WERI-Rb-1 (cell line): ENCODE measurements at places on chromosomes 3 and 15.

- DNase-seq, result peak; percentile 33
Observed at GRCh38 chr3:14602804-14603644, 48.5 kb upstream of the CCDC174 start.

DNA sequence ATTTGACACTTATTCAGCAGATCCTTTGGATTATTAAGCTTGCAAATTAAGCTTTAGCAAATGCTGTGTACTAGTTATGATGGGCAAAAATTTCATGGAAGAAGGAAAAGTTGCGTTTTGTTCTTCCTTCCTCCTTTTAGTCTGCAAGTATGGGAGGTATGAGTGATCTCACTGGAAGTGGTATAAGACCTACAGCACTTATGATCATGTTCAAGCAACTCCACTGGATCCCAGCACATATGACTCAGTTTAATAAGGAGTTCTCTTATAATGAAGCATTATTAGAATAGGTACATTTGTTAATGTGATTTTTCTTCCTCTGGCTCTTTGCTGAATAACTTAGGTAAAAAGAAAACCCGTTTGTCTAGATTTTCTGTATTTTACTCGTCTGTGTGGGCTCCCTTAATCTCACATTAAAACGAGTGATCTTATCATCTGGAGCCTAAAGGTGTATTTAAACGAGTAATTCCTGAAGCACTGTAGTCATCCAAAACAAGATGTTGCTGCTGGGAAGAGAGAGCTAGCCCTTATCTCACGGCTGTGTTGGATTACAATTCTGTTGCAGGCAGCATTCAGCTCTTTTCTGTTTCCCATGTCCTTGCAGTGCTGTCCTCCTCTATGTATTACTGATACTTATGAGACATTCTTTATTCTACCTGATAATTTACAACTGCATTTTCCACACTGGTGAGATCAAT lies 264.9 kb downstream of the GBE1 start:
- no peak for DNase-seq

DNA sequence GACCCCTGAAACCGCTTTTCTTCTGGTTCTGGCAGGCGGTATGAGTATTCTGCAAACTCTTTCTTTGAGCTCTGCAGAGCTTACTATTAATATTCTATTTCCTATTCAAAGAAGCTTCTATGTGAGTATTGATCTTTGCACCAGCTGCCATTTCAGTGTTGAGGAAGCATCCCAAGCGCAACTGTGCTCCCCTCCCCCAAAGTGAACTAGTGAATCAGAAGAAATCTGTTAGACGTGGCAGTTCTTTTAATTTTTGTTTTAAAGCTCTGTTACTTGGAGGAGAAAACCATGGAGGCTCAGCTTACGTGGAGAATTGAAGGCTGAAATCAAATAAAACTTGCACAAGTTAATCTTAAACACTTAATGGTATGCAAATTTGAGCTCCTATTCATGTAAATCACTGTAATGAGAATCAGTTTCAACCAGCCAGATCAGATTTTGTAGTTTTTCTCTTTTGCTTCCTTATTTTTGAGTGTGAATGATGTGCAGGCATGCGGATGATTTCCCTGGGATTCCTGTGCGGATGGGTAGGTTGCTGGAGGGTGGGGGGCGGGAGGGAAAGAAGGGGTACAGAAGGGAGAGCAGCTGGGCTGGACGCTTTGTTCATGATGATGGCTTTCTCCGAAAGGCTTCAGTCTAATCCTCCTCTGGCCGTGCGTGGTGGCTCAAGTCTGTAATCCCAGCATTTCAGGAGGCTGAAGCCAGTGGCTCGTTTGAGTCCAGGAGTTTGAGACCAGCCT lies 16.1 kb upstream of the AGBL1 start:
- peak; percentile 79 for DNase-seq

DNA sequence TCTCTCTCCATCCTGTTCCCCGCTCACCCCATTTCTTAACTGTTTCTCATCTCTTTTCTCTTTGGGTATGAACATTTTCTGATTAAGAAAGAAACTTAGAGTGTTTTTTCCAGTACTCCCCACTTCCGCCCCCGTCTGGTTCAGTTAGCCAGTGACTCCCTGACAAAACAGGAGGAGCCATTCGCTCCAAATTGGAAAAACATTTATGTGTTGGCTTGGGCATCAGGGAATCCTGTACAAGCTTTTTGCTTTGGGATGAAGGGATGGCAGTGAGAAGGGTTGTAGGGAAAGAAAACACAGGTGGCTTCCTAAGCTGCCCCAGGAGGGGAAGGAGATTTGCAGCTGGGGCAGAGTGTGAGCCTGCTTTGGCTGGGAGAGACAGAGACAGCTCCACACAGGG lies 47.0 kb downstream of the BOC start:
- DNase-seq, result no peak

GRCh38 chr3:54434756-54435155 lies 312.4 kb downstream of the CACNA2D3 start:
- DNase-seq, result peak; percentile 82

- no peak for DNase-seq
Observed at GRCh38 chr3:37321377-37321781, 147.0 kb upstream of the LRRFIP2 start.

GRCh38 chr15:40325188-40325587 lies 1.7 kb downstream of the INAFM2 start:
- no peak for DNase-seq

GRCh38 chr3:75983111-75983510 lies 197.8 kb upstream of the ZNF717 start:
- no peak for DNase-seq

DNA sequence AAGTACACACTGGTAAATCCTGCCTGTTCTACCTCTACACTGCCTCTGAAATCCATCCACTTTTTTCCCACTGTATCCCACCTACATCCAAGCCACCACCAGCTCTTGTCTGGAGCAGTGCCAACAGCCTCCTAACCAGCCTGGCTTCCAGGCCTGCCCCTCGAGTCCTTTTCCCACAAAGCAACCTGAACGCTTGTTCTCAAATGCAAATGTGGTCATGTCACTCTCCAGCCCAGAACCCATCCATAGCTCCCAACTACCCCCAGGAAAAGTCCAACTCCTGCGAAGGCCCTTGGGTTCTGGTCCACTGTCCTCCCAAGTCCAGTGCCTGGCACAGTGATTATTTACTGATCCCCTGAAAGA lies 83.8 kb downstream of the SEMA5B start:
- DNase-seq, result no peak

DNA sequence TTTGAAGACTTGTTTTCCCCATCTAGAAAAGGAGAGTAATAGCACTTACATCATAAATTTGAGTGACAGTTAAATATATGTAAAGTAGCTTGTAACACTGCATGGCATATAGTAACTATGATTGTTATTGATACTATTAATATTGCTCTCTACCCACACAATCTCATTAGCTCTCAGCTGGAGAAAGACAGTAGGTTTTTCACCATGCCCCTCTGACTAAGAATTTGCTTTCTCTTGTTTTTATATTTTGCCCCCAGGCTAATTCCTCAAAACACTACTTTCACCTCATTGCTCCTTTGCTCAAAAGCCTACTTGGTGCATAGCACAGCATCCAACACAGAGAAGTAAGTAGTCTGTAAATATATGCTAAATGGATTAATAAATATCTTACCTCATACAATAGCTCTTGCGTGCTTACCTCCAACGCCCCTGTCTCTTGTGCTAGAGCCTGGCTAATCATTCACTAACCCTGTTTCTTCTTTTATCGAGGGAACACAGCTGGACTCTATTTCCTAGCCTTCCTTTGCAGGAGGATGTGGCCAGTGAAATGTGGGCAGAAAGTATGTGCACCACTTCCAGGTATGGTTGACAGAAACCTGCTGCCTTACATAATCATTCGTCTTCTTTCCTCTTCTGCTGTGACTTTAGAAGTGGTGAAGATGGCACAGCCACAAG lies 190.0 kb downstream of the PLCH1 start:
- DNase-seq, result no peak

- DNase-seq, result no peak
Observed at GRCh38 chr3:170080605-170081004, 42.8 kb downstream of the GPR160 start.

- DNase-seq, result no peak
Observed at GRCh38 chr3:16378920-16379319, 113.9 kb downstream of the OXNAD1 start.
